ENCODE measurements at places on chromosomes 3 and 15.

DNA sequence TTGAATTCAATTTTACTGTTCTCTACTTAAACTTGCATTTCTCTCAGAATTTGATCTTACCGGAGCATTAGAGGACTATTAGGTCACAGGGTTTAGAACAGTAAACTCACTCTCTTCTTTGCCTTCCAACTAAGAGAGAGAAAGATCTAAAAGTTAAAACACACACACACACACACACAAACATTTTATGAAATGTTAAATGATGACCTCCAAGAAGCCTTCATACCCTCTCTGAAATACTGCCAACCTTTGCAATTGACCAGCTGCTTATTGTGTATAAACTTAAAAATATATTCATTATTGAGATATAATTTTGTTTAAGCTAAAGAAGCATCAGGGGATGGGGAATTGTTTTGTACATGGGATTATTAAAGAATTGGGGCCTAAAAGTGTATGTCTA, 15.5 kb upstream of the NR2F2 start:
- no peak for DNase-seq

GRCh38 chr3:99856437-99857220, 39.0 kb downstream of the CMSS1 start:
- no peak for DNase-seq

- DNase-seq = no peak
These were observed 198.6 kb downstream of the KBTBD8 start for GRCh38 chr3:67196677-67197076.

DNA sequence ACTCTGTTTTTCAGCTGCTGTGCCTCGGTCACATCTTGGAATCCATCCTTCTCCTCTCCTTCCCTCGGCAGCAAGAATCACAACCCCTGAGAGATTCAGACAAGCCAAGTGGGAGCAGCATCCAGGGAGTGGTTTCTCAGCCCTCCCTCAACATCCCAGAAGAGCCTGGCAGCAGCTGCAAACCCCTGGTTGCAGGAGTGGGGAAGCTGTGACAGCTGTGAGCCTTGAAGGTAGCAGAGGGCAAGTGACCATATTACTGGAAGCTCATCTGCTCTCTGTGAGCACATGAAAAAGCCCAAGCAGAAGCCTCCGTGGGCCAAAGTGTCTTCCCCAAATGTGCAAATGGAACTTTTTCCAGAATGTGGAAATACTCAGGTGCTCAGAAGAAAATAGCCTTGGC, 312.9 kb downstream of the NTRK3 start:
- no peak for DNase-seq

DNA sequence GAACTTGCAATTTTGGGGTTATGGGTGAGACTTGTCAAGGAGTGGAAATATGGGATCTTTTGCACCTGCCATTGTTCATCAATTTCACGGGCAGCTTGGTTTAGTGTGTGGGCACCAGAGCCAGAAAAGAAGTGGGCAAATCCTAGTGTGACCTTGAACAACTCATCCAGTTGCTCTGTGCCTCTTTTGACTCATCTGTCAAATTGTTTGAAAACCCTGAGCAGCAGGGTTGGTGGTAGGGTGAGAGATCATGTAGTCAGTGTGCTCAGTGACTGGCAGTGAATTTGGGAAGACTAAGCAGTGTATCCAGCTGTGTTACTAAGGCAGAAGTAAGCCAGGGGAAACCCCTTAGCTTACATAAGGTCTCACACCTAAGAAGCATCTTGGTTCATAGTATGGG, 293.0 kb upstream of the TRIM42 start:
- no peak for DNase-seq

GRCh38 chr3:19543212-19543841, 390.7 kb downstream of the EFHB start:
- no peak for DNase-seq

DNA sequence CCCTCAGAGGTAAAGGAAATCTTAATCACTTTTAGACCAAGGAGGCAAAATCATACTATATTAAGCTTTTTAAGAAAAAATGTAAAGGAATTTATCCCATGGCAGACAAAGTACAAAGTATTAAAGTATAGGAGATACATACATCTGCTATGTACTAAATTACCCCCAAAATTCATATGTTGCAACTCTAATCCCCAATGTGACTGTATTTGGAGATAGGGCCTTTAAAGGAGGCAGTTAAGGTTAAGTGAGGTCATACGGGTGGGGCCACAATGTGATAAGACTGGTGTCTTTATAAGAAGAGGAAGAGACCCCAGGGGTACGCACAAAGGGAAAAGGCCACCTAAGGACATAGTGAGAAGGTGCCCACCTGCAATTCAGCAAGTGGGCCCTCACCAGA, 657.0 kb upstream of the ADAMTS9 start:
- no peak for DNase-seq

DNA sequence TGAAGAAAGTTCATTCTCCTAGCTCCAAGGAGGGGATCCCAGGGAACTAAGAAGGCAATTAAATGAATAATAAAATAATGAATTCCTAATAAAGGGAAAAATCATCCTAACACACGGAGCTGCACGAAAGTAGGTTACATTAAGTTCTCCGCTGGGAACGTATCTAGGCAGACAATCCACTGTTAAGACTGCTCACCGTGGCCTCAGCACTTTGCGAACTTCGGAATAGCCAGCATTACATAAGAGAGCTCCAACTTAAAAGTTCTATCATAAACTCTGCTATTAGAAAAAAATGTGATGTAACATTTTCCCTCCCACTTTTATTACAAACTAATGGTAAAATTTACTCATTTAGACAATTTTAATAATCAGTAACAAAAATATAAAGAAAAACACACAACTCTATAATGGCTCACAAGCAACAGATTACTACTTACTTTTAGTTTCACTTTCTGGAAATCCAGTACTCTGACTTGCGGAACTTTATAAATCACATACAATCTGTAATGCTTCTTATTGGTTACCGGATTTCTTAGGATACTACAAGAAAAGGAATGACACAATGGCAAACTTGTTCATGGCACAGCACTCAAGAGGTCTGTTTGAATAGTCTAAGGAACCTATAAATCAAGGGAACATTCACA, 8.5 kb downstream of the SNRPA1 start:
- no peak for DNase-seq

DNA sequence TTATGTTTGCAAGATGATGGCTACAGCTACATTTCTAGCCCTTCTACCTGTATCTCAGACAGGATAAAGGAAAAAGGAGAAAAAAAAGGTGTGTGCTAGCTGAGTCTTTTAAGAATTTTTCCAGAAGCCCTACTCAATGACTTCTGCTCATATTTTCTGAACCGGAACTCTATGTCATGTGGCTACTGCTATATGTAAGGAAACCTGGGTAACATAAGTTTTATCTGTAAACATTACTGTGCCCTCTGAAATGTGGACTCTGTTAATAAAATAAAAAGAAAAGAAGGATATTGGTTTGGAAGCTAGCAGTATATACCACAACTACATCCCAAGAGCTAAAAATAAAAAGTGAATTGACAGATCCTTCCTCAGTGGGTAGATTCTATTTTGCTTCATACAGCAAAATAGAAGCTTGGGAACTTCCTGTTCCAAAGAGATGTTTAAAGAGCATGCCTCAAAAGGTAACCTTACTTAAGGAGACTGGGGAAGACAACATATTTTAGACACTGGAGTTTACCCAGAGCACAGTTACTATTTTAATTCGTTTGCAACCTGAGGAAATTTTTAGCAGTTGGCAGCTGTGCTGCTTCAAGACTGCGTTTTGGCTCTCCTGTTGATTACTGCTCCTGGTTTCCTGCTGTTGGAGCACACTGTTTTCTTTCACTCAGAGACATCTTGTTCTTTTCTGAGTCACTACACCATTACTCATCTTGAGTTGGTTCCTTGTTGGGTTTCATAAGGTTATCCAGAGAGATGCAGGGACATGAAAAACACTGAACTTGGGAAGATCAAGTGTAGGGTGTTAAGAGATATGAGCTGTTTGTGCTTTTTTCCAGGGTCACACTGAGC, 280.7 kb downstream of the NFKBIZ start:
- DNase-seq = no peak

DNA sequence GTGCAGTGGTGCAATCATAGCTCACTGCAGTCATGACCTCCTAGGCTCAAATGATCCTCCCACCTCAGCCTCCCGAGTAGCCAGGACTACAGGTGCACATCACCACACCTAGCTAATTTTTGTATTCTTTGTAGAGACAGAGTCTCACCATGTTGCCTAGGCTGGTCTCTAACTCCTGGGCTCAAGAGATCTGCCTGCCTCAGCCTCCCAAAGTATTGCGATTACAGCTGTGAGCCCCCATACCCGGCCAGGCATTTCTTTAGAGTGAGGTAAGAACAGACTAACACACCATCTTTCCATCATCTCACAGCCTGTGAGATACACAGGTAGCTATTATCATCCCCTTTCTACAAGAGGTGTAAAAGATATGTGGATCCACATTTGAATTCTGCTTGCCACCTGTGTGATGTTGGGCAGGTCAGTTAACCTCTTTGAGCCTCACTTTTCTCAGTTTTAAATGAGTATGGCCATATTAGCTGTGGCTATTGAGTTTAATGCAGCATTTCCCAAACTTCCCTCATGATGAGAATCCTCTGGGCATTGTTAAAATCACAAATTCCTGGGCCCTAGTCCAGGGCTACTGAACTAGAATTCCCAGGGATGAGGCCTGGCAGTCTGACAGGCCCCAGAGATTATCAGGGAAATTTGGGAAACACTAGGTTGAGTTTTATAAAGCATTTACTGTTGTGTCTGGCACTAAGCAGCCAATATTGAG, 46.0 kb downstream of the ANP32A start:
- no peak for DNase-seq

DNA sequence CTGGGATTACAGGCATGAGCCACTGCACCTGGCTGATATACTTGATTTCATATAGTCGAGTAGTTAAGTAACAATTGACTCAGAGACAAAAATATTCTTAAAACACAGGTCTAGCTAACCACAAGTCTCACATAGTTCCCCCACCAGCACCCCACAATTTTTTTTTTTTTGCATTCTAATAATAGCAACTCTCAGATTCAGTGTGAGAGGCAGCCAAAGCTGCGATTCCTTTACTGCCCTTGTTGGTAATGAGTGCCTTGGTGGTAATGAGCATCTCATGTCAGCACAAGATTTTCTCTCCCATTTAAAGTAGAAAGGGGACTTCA, 72.5 kb downstream of the WWTR1 start:
- DNase-seq = no peak

GRCh38 chr15:62360332-62361097, 195.4 kb upstream of the C2CD4B start:
- no peak for DNase-seq

DNA sequence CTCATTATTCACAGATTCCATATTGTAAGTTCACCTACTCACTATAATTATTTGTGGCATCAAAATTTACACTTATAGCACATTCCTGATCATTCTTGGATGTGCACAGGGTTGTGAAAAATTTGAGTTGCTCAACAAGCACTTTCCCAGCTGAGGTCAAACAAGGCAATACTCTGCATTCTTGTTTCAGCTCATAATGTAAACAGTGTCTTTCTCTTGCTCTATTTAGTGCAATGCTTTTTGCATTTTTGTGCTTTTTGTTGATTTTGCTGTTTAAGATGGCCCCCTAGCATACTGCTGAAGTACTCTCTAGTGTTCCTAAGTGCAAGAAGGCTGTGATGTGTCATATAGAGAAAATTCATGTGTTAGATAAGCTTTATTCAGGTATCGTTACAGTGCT, 66.7 kb upstream of the TNIK start:
- no peak for DNase-seq

GRCh38 chr15:96670389-96670788, 339.9 kb downstream of the NR2F2 start:
- no peak for DNase-seq

GRCh38 chr3:157669416-157669815, 166.2 kb upstream of the VEPH1 start:
- no peak for DNase-seq

DNA sequence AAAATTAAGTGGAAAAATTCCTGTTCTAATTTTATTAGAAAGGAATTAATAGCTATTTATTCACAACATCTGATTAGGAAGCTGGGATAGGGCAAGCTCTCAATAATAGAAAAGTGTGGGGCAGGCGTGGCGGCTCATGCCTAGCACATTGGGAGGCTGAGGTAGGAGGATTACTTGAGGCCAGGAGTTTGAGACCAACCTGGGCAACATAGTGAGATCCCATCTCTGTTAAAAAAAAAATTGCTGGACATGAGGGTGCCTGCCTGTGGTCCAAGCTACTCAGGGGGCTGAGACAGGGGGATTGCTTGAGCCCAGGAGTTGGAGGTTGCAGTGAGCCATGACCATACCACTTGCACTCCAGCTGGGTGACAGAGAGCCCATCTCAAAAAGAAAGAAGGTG, 119.6 kb downstream of the TCF12 start:
- DNase-seq = no peak

DNA sequence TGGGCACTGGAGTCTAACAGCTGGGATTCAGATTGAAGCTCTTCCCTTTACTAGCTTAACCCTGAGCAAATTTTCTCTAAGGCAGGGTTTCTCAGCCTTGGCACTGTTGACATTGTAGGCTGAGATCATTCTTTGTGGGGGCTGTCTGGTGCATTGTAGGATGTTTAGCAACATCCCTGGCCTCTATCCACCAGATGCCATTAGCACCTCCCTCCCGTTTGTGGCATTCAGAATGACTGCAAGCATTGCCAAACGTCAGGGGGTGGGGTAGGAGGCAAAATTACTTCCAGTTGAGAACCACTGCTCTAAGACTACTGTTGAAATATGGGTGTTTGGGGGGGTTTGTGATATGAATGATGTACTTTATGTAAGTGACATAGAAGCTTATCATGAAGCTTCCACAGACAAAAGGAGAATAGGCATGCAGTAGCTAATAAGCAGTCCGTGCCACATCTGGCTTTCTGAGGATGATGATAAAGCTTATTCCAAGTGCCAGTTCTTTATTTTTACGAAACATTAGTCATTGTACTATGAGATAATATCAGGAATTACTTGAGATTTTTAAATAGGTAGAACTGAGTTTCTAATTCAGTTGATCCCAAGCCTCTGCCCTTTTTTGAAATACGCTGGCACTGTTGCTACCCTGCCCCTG, 39.3 kb downstream of the NKIRAS1 start:
- DNase-seq = no peak

DNA sequence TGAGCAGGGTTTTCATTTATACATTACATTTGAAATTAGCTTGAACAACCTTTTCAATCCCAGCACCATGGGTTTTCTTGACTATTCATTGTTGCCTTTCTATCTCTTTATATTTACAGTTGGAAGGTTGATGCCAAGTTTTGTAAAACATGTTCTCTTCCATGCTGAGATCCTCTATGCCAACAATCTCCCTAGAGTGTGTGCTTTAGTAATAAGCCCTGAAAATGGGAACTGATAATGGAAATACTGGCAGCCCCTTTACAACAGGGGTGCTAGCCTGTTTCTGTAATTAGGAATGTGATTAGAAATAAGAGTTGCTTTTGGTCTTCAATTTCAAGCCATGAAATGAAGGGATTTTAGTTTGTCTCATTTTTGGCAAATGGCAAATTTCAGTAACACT, 239.9 kb upstream of the NAALADL2 start:
- no peak for DNase-seq

DNA sequence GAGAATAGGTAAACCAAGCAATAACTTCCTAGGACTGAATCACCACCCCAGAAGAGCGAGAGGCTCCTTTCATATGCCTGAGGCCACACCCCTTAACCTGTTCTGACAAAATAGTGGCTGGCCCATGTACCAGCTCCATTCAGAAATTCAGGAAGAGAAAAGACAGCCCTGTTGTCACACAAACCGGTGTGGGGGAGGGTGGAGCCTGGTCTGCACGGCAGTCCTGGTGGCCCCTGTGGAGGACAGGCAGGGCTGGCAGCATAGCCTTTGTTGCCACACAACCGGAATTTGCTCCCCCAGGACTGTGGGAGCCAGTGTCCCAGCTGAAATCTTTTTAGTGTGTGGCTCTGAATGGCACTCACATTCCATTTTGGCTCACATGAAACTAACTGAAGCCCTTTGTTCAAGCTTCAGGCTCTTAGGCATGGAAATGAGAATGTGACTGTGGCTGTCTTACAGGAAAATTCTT, 23.8 kb downstream of the RLBP1 start:
- no peak for DNase-seq
